ENCODE measurements at places on chromosomes 13 and 19.

GRCh38 chr19:46073268-46073922, 32.6 kb upstream of the IGFL4 start:
- no peak for DNase-seq

- DNase-seq, result peak; percentile 80
These were observed 7.0 kb upstream of the WBP4 start for GRCh38 chr13:41054212-41054877.

GRCh38 chr13:50306156-50306555, 290.9 kb downstream of the KCNRG start:
- no peak for DNase-seq

GRCh38 chr13:74187564-74187963, 53.4 kb upstream of the KLF12 start:
- no peak for DNase-seq

DNA sequence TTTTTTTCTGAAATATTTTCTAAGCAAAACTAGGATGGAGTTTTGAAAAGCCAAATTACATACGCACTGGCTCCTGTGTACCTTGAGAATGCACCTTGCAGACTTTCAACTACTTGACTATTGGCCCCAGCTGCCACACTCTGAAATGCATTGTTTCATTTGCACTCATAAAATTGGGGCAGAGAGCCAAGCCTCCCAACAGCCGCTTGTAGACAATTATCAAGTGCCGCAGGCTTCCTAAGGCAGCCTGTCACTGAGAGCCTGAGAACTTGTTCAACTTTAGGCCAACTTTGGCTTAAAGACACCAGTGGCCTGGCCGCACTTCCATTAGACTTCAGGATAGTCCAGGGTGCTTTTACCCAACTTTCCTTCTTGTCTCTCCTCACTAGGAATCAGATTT, 115.7 kb upstream of the STARD13 start:
- no peak for DNase-seq

GRCh38 chr19:46426506-46427162, 2.1 kb downstream of the PNMA8C start:
- peak; percentile 63 for DNase-seq

- DNase-seq, result no peak
These were observed 2.2 kb upstream of the SPRYD7 start for GRCh38 chr13:49938314-49938713.

Data from hematopoietic multipotent progenitor cell treated with erythropoietin and hydrocortisone succinate and interleukin-3 and kit ligand, for 8 days (in vitro differentiated cells).